ENCODE measurements at places on chromosomes 16 and 17.
A peak's percentile ranks its signal among the peaks of the same experiment; 100 is the strongest.

DNA sequence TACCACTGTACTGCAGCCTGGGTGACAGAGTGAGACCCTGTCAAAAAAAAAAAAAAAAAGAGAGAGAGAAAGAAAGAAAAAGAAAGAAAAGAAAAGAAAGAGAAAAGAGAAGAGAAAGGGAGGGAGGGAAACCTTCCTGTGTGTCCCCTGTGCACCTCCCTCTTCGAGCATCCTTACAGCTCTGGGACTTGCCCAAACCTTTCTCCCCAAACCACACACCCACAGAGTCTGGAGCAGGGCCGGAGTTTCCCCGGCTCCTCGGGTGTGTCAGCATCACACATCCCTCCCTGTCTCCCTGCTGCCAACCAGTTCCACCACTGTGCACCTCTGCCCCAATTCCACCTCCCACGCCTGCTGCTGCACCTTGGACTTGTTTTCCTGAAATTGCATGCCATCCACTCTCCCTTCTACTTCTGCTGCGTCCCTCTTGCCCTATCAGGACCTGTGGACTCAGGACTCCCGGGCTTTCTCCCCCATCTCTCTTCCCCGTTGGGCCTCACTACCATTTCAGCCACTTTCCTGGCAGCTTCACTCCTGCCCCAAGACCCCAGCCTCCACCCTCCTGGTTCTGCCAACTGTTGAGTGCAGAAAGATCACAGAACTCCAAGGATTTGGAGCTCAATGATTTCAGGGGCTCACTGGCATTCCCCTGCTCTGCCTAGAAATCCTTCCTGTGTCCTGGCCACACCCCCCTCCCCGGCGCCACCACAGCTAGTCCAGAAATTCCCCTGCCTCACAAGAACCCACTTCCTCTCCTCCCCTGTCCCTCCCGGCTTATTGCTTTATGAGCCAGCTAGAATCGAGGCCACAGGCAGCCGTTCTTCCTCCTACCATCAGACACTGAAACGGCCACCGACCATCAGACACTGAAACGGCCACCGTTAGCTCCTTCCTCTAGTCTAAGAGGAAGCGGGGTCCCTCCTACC is 3.7 kb upstream of the CDK3 start:
- peak; percentile 60 for DNase-seq

GRCh38 chr17:77325577-77326075 is 184.9 kb downstream of the SEC14L1 start:
- DNase-seq: no peak

- DNase-seq: no peak
These were observed 47.1 kb downstream of the SRCIN1 start for GRCh38 chr17:38558728-38559050.

DNA sequence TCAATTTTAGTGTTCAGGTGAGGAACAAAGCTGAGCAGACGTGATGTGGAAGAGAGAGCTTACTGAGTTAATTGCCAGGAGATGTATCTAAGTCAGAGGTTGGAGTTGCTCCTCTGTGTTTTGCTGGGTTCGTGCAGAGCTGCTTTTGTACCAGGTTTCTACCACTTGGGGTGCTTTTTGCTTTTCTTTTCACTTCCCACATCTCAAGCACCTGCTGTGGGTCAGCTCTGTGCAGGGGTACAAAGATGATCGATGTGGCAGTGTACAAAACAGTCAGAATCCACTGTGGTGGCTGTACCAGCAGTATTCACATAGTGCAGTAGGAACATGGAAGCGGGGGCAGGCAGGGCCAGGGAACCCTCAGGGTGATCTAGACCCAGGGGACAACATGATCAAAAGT is 14.8 kb downstream of the UNK start:
- DNase-seq: no peak

DNA sequence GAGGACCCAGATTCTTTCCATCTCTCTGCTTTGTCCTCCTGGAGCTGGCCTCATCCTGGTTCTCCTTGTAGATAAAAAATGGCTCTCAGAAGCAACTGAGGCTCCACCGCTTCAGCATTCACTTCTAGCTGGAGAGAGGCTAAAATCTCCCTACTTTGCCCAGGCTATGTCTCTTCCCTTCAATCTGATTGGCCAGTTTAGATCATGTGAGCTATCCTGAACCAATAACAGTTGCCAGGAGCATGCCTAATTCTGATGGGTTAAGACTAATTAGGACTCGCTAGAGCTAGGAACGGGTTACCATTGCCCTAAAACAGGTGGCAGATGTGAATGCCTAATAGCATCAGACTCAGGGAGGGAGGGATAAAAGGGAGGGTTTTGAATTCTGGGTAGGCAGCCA is 89.6 kb downstream of the GPR139 start:
- DNase-seq: no peak

DNA sequence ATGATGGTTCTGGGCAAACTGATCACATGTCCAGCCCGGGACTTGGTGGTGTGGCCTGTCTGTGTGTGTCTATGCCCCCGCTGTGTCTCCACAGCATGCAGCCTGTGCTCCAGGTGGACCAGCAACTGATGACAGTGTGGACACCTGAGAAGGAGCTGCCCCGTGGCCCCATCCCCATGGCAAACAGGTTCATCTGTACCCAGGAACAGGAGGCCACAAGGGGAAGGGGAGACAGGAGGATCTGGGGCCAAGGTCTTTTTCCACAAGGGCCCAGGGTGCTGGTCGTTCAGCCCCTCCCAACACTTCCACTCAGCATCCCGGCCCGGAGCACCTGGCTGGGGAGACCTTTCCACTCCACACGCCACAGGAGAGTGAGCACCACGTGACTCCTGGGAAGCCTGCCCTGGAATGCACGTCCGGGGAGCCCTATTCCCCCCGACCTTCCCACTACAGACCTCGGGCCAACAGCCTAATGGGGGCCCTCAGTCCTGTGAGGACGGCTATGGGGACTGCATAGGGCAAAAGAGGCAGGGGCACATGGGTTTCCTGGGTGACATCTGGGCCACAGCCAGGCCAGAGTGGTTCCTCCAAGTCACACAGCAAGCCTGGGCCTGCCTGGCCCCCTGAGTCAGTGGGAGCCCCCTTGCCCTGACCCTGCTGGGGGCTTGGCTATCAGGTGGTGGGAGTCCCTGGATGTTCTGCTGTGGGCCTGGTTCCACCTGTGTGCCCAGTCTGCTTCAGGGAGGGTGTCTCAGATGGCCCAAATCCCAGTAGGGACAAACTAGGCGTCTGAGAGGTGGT is 20.8 kb upstream of the NXPH3 start:
- no peak for DNase-seq

DNA sequence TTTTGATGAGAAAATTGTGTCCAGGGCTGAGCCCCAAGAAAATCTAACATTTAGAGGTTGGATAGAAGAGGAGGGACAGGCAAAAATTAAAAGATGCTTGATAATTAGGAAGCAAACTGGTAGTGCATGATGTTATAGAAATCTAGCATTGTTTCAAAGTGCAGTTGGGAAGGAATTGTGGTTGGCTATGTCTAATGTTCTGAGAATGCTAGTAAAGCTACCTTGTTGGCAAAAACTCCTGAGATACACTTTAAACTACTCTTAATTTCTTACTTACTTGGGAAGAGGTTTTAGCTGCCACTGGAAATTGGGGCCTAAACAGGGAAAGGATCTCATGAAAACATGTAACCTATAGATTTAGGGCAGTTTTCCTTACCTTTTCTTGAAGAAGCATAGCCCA is 48.3 kb downstream of the MAP2K4 start:
- DNase-seq: no peak

- DNase-seq: no peak
These were observed at the start of gene RRAD for GRCh38 chr16:66925322-66925840. Gene RRAD (minus strand): TSS chr16:66925535. CDS start chr16:66925179, 356 bp downstream.

- no peak for DNase-seq
These were observed 126.8 kb upstream of the HSBP1 start for GRCh38 chr16:83680980-83681379.

- DNase-seq: no peak
These were observed 126.3 kb upstream of the IRX3 start for GRCh38 chr16:54412777-54413455.

- DNase-seq: peak; percentile 91
These were observed 20.8 kb upstream of the ZNF423 start for GRCh38 chr16:49876716-49877129.

- no peak for DNase-seq
These were observed 6.7 kb upstream of the TOB1 start for GRCh38 chr17:50872710-50873424.

DNA sequence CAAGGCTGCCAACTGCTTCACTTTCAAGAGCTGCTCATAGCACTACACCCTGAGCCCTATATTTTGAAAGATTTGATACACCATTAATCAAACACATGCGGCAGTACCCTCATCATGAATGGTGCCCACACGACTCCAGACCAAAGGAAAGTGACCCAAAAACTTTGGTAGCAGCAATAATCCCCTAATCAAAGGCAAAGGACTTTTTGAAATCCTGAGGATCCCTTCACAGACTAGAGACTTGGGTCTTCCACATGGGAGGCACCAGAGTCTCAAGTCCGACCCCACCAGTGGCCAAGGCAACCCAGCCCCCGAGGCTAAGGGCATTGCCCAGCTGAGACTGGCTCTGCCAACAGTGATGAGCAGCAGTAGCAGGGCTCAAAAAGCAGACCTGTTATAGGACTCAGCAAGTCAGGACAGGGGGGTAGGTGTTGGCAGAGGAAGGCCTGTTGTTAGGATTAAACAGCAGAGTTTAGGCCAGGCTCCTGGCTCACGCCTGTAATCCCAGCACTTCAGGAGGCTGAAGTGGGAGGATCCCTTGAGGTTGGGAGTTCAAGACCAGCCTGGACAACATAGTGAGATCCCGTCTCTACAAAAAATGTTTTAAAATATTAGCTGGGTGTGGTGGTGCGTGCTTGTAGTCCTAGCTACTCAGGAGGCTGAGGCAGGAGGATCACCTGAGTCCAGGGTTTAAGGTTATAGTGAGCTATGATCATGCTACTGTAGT is 3.2 kb downstream of the TRIM25 start:
- DNase-seq: no peak

DNA sequence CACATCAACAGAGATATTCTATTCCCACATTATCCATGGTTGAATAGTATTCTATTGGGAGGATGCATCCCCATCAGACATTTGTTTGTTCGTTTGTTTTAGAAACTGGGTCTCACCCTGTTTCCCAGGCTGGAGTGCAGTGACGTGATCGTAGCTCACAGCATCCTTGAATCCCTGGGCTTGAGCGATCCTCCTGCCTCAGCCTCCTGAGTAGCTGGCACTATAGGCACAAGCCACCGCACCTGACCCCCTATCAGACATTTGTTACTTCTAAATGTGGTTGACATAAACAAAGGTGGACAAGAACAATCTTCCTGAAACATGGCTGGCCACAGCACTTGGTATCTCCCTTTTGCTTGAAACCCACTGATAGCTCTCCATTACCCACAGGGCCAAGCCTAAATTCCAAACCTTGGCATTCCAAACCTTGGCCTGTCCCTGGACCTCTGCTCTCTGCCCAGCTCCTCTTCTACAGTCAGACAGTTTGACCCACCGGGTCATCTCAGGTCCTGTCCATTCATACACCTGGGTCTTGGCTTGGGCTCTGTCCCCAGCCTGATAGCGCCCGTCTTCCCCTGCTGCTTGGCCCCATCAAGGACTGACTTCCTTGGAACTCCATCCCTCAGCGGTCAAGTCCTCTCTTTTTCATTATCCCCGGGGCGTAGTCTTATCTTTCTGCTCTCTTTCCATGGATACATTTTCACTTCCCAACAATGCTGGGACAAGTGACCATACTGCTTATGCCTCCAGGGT is 1.5 kb upstream of the PRR29 start:
- no peak for DNase-seq

DNA sequence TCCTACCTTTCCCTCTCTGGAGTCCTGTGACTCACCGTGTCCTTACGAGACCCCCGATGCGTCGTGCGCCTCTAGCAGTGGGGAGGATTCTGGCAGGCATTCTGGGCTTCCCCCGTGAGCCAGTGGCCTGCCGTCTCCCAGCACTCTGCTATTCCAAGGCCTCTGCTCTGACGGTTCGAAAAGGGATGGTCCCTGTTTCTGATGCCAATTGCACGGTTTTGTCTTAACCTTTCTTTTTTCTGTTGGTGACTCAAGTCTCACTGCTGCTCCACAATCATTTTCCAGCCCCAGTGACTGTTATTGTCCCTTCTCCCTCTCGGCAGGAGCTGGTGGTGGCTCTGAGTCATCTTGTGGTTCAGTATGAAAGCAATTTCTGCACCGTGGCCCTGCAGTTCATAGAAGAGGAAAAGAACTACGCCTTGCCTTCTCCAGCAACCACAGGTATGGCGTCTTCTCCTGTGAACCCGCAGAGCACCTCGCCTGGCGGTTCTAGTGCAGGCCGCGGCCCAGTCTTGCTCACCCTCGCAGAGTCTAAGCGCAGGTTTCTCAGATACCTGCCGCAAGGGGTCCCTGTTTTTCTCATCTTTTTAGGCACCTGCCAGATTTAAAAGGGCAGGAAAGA is 100.1 kb upstream of the CHMP6 start:
- DNase-seq: no peak

GRCh38 chr16:24491731-24492130 is 47.6 kb upstream of the RBBP6 start:
- DNase-seq: no peak

GRCh38 chr17:21283482-21284318 is 811 bp upstream of the MAP2K3 start:
- DNase-seq: peak; percentile 31

DNA sequence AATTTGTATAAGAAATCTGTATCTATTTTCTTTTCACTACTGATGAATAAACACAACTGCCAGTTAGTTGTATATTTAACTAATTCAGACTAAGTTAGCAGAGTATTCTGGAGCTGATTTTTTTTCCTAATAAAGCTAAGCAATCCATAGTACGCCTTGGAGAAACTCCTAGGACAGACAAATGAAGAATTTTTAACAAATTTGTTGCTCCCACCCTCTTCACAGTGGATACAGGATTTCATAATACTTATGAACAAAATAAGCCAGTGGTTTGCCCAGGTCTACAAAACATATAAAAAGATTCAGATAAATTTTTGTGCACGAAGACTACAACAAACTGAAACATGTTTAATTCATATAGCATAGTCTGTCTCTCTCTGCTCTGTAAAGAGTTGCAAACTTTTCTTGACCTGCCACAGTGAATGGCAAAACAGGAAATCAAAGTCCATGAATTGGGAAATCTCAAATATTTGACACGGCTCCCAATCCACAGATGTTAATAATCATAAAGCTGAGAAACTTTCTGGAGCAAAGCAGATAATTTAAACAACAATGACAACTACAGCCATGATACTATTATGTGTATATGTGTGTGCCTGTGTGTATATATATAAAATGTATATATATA is 594 bp upstream of the ABCA6 start:
- no peak for DNase-seq

- DNase-seq: no peak
These were observed 27.5 kb downstream of the TVP23A start for GRCh38 chr16:10791048-10791447.

DNA sequence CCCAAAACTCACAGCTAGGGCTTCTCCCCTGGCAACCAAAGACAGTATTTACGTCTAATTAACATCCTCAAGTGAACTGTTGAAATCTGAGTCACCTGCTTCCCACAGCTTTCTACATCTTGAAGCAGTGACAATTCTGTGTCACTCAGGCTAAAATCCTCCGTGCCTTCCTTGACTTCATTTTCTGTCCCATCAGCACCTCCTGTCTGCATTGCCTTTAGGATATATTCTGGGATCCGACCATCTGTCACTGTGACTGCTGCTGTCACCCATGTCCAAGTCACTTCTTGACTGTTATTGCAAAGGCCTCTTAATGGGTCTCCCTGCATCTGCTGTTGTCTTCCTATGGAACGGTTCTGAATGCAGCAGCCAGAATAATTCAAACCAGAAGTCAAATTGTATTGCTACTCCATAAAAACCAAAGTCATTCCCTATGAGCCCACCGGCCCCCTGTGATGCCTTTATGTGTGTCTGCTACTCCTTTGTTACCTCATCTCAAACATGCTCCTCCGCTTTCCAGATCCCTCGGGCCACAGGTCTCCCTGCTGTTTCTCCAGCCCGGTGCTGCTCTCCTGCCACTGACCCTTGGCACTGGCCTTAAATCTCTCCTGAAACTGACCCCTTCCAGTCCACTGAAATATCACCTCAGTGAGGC is 56.9 kb downstream of the WWP2 start:
- DNase-seq: no peak

Data from nephron progenitor cell (in vitro differentiated cells).